Stimulated activated CD8-positive, alpha-beta memory T cell treated with anti-CD3 and anti-CD28 coated beads, Interleukin-4, amount 100 ng/mL, for 24 hours (primary cell): ENCODE measurements at places on chromosomes 4 and X.
A peak's percentile ranks its signal among the peaks of the same experiment; 100 is the strongest.

DNA sequence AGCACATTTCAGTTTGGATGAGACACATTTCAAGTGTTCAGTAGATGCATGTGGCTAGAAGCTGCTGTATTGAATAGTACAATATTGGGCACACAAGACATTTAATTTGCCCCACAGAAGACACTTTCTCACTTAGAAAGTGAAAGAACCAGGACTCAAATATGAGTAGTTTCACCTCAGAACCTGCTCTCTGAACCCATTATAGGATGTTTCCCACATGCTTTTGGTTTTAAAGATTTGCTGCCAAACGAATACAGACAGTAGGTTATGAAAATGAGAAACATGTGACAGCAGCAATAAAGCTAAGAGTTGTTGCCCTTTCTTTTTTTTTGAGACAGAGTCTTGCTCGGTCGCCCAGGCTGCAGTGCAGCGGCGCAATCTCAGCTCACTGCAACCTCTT, 32.3 kb downstream of the C4orf54 start:
- no peak for DNase-seq

GRCh38 chrX:133389975-133390374, 25.3 kb downstream of the GPC4 start:
- no peak for DNase-seq

DNA sequence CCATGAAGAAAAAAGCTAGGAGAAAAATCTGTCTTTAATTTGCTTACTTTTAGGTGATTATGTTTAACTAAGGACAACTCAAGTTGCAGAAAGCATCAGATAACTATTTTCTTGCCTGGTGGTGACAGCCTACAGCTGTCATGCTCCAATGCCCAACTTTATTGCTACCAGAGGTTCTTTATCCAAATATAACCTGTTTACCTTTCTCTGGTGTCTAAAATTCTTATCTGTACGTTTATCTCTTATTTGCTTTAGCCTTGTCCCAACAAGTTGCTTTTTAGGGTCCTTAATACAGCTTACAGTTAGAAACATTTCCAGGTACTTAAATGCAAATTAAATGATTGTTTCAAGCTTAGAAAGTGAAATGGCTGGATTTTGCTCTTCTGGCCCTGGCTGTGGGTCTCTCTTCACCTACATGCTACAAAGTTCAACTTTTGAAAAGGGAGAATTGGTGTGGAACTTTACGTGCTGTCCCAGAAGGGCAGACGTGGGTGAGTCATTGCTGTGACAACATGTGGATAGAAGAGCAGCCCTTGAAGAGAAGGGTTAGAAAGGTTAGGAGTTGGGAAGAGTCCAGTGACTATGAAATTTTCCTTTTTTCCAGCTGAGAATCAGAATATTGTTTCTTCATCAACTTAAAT, 60.7 kb downstream of the HPGD start:
- DNase-seq: no peak

- no peak for DNase-seq
Measured at GRCh38 chr4:40176602-40177001, 20.2 kb upstream of the RHOH start.

DNA sequence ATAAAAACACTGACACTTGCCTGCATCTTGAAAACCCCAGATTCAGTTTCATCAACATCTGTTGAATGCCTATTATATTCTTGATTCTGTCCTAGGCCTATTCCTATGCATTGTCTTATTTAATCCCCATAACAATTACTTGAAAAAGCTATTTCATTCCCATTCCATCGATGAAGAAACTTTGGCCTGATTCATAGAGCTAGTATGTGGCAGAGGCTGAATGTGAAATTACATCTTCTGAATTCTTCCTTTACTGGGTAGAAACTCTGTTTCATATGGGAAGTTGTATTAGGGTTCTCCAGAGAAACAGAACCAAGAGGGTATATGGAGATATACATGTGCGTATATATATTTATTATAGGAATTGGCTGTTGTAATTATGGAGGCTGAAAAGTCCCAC, 35.0 kb upstream of the SLC4A4 start:
- no peak for DNase-seq

- no peak for DNase-seq
Measured at GRCh38 chrX:143633461-143634308, 2.2 kb downstream of the SLITRK4 start.

- no peak for DNase-seq
Measured at GRCh38 chr4:101954351-101954750, 163.8 kb downstream of the BANK1 start.

- no peak for DNase-seq
Measured at GRCh38 chr4:151169900-151170299, 70.5 kb downstream of the RPS3A start.

- DNase-seq: no peak
Measured at GRCh38 chr4:119648398-119648797, 19.8 kb upstream of the PDE5A start.

DNA sequence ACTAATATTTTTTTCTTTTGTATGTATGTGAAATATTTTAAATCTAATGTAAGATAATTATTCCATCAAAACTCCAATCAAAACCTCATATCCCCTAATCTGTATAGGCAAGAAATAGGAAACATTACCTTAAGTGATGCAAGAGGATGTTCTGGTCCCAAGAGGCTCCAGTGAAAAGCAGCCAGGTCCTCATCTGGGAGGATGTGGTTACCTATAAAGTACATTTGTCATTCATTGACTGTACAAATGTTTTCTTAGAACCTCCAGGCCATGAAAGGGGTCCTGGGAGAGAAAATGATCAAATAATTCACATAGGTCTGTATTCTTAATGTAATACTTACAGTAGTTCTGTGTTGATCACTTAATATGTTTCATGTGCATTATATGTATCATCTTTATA, 25.5 kb downstream of the FAM120C start:
- DNase-seq: no peak

- DNase-seq: no peak
Measured at GRCh38 chrX:149074398-149074797, 430.7 kb downstream of the IDS start.

GRCh38 chr4:75327804-75328512, 186.2 kb downstream of the RCHY1 start:
- DNase-seq: no peak

- no peak for DNase-seq
Measured at GRCh38 chrX:2427147-2427546, 73.6 kb downstream of the DHRSX start.

DNA sequence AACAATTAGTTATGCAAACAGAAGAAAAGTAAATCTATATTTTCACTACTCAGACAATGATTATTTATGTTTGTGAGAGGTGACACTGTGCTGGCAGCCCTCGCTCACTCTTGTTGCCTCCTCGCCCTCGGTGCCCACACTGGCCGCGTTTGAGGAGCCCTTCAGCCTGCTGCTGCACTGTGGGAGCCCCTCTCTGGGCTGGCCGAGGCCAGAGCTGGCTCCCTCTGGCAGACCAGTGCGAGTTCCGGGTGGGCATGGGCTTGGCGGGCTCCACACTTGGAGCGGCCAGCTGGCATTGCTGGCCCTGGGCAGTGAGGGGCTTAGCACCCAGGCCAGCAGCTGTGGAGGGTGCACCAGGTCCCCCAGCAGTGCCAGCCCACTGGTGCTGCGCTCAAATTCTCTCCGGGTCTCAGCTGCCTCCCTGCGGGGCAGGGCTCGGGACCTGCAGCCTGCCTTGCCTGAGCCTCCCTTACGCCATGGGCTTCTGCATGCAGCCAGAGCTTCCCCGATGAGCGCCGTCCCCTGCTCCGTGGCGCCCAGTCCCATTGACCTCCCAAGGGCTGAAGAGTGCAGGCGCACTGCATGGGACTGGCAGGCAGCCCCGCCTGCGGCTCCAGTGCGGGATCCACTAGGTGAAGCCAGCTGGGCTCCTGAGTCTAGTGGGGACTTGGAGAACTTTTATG, 902.6 kb downstream of the PDHA2 start:
- no peak for DNase-seq

GRCh38 chr4:89572224-89572858, 264.6 kb downstream of the SNCA start:
- no peak for DNase-seq

DNA sequence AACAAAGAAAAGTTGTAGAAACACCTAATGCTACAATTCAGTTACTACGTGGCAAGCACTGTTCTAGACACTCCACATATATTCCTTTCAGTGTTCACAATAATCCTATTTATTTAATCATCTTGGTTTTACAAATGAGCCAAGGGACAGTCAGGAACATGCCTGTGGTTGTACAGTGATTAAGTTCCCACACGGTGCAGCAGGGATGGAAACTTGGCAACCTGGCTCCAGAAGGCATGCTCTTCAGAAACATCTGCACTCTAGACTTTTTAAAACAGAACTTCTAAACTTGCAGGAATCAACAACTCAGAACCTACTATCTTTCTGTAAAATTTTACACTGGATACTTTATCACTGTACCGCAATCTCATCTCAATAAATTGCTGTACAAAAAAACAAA, 32.1 kb downstream of the TAPT1 start:
- no peak for DNase-seq

GRCh38 chr4:121252224-121252806, 88.2 kb upstream of the TNIP3 start:
- peak; percentile 38 for DNase-seq

DNA sequence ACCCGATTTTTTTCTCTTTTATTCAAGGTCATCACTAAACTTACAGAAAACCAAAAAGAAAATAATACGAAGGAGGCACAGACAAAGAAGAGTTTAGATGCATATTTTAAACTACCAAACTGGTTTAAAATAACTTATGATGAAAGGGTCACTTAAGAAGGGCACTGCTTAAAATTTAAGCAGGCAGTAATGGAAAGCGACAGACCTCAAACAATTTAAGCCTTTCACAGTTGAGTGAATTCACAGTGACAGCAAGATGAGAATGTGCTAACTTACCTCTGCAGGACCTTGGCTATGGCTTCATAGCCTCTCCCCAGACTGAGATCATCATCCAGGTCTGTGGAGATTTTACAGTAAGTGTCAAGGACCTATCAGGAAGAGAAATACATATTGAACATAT, 112.1 kb downstream of the TTC29 start:
- DNase-seq: no peak

GRCh38 chr4:109079731-109080130, 222.7 kb downstream of the COL25A1 start:
- DNase-seq: no peak

GRCh38 chr4:86818211-86818610, 31.0 kb downstream of the SLC10A6 start:
- DNase-seq: no peak

- DNase-seq: no peak
Measured at GRCh38 chr4:22634541-22635181, 58.1 kb upstream of the GBA3 start.

DNA sequence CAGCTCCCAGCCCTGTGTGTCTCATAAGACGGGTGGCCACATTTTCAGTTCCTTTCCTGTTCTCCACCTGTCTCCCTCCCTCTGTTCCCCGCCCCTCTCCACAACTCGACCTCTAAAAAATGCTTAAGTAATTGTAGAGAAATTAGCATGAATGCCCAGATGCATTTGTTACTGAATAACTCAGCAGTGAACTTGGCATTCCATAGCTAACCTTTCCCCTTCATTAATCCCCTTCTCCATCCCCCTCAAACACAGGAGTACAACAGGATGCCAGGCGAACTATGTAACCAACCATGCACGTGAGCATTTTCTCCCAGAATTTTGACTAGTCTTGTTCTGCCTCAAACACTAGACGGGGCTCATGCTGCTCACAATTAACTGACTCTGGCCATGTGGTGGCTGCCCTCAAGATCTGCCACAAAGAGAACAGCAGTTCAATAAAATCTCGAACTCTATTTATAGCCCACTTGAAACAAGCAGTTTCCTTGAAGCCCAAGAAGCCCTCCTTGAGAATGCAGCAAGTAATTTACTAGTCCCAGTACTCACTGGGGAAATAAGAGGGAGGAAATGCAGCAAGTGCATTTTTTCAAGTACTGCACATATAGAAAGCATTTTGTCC, 351.2 kb downstream of the ARHGAP24 start:
- DNase-seq: no peak

DNA sequence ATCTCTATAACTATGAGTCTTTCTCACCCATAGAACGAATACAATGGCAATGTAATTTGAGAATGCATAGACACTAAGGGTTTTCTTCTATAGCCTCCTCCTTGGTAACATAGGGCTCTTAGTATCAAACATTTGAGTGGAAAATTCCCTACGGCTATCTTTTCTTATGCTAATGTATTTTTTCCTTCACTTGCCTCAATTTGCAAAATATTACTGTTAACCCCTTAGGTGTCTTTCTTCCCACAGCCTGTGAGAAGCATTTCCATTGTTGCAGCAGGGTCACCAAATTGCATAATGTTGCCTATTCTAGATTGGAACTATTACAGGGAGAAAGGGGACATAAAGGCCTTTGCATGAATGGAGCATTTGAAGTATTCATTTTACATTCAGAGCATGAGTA, 140.5 kb upstream of the RAPGEF2 start:
- no peak for DNase-seq

DNA sequence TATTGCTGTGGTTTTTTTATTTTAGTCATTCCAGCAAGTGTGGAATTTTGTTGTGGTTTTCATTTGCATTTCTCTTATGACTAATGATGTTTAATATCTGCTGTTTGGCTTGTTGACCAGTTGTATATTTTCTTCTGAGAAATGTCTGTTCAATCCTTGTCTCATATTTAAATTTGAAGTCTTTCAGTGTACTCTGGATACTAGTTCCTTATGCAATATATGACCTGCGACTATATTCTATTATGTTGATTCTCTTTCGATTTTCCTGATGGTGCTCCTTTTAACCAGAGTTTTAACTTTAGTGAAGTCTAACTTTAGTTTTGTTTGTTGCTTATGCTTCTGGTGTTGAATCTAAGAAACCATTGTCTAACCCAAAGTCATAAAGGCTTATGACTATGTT, 1528.0 kb downstream of the TECRL start:
- DNase-seq: no peak

DNA sequence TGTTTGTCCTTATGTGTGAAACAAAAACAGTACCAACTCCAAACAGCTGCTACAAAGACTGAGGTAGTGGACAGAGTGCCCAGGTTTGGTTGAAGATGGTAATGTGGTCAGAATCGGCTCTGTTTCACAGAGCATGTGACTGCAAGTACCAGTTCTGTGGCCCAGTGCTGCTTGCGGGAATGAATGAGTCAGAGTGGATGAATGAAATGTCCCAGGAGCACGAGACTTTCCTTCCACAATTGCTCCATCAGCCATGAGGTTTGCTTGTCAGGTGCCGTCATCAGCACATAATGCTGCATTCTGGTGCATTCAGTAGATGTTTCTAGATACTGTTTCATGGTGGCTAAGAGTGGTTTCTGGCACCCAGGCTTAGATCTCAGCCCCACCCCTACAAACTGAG, 84.2 kb downstream of the GPR143 start:
- DNase-seq: no peak

DNA sequence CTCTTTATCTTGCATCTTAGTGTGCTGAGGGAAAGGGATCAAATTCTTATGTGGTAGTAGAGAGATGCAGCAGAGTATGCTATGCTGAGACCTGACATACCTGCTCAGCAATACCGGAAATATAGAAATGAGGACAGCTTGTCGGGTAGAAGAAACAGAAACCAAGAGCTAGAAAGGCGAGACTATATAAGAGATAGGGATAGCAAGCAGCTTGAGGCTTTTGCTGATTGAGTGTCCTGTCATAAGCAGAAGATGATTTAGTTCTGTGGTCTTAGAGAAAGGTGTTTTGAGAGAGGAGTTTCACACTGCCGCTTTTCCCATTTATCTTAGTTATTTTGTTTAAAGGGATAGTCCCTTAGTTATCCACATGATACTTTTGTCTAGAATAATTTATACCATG, 31.7 kb downstream of the USP9X start:
- no peak for DNase-seq
